ENCODE measurements at places on chromosomes 1 and 21. TPM values are rescaled to one million over a fixed set of nuclear protein-coding genes. Genes with fewer than 3 reads are reported as not detected.

NMNAT2 gene
- 0.72 TPM for total RNA-seq

KCNK1 gene
- total RNA-seq = 2.7 TPM

LGR6 gene
- 4.7 TPM for total RNA-seq

ARID1A gene
- 38.7 TPM for total RNA-seq

KCNQ4 gene
- 9.0 TPM for total RNA-seq

KCNA3 gene
- 0.72 TPM for total RNA-seq

KRTAP19-1 gene
- total RNA-seq = not detected

PTPRC gene
- total RNA-seq = 17.1 TPM

VCAM1 gene
- total RNA-seq = 40.3 TPM

OR2L5 gene
- not detected for total RNA-seq

CLDN17 gene
- total RNA-seq = not detected

- DNase-seq = no peak
Observed at GRCh38 chr21:14722841-14723483, 176.8 kb upstream of the SAMSN1 start.

DNA sequence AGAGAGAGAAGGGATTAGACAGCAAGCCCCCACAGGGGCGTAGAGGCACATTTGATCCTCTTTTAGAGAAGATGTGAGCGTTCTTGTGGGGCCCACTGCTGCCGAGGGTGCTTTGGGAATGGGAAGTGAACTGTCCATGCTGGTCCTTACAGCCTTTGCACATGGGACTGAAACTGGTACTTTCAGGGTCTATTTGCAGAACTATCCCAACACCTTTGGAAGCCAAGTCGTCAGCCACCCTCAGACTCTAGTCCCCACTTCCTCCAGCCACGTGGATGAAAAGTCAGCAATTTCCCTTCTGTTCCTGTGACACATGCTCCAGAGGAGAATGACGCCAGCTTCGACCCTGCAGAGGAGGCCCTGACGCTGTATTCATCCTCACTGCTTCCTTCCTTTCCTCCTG is 2.6 kb upstream of the RAB7B start:
- peak; percentile 30 for DNase-seq

DNA sequence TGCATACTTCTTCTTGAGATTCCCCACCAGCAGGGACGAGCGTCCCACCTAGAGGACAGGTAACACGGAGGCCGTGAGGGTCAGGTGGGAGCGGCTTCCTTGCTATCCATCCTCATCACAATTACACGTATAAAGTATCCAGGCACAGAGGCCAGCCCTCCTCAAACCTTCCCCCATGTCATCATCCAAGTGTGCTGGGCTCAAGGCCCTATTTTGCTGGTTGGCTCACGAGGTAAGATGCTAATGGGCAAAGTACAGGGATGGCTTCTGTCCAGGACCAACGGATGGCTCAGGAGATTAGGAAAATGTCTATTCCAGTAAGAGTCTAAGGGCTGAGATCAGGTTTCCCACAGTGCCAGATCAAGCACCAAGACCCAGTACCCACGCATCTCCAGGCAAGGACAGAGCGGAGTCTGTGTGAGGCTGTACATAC is 11.5 kb upstream of the A3GALT2 start:
- no peak for DNase-seq

- DNase-seq = no peak
Observed at GRCh38 chr1:179937668-179938254, 16.8 kb upstream of the CEP350 start.

GRCh38 chr1:218996362-218996761 is 177.3 kb upstream of the LYPLAL1 start:
- DNase-seq = no peak

- DNase-seq = no peak
Observed at GRCh38 chr1:5904551-5904950, 87.7 kb downstream of the NPHP4 start.

DNA sequence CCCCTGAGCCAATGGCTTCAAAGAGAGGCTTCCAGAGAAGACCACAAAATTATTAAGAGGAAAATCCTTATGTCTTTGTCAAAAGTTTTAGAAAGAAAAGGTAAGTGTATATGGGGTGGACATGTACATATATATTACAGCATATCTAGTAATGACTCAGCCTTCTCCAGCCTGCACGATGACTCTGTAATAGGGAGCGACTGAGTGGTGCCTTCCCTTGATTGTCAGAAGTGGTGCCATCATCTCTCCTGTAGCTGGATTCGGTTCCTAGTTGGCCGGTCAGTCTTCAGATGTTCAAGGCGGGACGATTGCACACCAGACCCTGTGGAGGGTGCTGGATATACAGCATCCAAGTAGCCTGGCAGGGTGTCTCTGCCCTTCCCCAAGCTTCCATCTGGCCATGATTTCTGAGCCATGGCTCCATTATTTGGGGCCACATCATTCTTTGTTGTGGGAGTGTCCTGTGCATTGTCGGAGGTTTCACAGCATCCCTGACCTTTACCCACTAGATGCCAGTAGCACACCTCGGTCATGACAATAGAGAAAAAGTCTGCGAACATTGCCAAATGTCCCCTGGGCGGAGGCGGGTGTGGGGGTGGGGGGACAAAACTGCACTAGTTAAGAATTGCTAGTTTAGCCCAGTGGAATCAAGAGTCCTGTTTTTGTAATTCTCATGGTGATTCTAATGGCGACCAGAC is 206.2 kb upstream of the KAZN start:
- DNase-seq = no peak

DNA sequence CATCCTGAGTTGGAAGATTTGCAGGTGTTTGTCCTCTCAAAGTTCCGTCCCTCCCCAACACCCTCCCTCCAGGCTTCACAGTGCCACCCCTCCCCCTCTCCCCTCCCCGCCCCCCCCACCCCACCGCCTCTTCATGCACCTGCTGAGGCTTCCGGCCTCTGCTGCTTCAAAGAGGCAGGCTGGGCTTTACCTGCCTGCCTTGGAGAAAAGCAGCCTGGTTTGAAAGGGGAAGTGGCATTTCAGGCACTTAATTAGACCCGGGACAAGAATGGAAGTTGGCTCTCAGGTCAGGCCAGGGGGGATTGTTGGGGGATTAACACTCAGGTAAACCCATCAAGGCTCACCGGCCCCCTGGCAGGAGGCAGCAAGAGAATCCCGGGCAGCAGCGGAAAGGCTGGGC is 21.1 kb downstream of the PAX7 start:
- no peak for DNase-seq

DNA sequence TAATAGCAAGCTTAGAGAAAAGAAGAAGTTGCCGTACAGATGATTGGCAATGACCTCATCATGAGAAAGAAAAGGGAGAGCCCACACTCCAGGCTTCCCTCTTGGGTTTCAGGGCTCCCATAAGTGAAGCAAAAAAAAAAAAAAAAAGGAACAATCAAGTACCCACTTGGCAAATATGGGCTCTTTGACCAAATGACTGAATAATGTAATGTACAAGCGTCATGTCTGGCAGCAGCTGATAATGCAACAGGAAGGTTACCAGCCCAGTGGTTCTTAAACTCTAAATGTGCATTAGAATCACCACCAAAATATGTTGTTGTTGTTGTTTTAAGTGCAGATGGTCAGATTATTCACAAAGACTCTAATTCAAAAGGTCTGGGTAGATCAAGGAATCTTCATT is 13.5 kb downstream of the TNFSF4 start:
- no peak for DNase-seq

DNA sequence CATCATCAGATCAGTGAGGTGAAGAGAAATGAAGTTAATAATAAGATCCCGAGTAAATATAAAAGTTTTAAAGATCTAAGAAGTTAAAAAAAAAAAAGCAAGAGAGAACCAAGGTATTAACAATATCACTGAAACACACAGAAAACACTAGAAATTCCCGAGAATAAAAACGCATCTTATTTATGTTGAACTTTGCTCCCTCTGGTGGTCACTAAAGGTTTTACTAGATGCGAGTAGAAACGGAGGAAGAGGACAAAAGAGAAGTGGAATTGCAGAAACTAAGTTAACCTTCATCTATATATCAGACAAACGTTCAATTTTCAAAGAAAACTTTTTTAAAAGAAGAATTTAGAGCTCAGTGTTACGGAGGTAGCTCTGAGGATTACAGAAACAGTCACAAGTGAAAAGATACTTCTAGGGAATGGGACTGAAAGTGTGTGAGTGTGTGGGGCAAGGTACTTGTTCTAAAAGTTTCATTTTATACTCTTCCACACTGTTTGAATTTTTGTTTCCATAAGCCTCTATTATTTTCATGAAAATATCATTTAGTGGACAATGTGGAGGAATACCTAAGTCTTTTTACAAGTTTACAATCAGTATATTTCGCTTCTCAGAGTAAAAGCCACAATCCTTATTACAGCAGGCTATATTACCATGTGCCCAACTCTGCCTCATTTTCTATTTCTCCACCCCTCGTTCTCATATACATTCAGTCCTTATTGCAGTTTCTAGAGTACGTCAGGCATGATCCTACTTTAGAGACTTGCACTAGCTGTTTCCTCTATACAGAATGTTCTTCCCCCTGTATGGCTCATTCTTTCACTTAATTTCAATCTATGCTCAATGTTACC is 19.7 kb downstream of the ACBD6 start:
- DNase-seq = peak; percentile 77

DNA sequence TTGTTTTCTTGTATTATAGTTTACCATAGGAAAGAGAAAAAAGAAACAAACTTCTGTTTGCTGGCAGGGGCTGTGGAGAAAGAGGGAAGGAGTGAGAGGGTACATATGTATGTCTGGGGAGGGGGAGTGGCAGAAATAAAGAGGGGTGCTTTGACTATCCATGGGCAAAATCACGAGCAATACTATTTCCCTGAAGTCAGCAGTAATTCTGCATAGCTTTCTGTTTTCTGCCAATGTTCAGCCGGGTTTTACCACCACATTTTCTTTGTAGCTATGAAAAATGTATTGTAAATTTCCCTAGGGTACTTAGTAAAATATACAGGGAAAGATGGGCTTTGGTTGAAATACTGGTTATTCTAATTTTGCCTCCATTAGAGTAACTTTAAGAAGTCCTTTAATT is 45.2 kb upstream of the PGD start:
- no peak for DNase-seq

DNA sequence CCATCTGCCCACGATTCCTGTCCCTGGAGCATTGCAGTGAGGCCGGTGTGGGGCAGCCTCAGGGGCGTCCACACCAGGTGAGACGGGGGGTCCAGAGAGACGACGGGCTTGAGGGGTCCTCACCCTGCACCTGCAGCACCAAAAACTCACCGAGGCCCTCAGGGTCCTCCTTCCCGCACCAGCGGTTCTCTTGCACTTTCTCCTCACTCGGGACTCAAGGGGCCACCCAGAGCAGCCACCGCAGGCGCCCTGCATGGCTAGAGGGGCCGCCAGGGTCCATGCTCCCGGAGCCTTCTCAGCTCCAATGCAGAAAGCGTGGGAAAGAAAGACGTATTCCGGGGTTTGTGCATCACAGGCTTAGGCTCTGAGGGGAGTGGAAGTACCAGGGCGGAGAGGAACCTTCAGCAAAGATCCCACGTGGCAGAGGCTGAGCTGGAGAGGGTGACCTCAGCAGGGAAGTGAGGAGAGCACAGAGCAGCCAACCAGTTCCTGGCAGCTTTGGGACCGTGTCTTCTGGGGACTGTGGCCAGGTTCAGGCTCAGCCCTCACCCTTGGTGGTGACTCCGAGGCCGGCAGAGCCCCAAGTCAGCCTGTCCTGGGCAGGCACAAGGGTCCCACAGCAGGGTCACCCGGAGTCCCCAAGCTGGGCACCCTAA is 19.5 kb upstream of the COL6A2 start:
- no peak for DNase-seq

DNA sequence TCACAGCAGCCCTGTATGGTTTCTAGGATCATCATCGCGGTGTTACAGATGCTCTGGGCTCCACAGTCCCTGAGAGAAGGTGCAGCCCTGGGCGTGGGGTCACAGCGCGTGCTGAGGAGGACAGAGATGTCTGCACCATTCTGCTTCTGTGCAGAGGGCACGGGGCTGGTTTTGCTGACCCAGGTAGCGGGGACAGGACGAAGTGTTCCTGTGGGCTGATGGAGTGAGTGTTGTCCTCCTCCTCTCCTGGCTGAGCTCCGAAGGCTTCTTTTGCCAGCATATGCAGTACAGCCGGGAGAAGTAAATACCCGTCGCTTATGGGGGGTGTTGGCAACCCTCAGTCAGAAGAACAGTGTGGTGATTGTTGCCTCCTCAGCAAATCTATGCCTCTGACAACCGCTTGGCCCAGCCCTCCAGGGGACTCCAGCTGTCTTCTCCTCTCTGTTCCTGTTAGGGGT is 101.5 kb downstream of the DDX20 start:
- peak; percentile 19 for DNase-seq

GRCh38 chr1:37862330-37862729 is 2.9 kb upstream of the MTF1 start:
- DNase-seq = peak; percentile 13

DNA sequence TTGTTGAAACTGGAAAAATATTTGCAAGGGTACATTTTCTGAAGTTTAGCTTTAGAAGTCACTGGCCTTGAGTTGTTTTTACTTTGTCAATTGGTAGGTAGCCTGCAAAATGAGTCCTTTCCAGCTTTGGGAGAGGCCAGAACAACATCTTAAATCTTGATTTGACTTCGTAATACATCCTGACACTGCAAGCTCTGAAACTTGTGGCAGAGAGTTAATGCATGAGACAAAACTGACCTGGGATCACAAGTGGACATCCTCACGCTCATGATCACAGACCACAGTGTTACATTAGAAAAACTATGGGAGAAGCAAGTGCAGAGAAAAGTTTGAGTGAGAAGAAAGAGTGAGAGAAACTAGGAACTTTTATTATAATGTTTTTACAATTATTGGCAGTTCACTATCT is 550.9 kb downstream of the USP25 start:
- DNase-seq = peak; percentile 41

DNA sequence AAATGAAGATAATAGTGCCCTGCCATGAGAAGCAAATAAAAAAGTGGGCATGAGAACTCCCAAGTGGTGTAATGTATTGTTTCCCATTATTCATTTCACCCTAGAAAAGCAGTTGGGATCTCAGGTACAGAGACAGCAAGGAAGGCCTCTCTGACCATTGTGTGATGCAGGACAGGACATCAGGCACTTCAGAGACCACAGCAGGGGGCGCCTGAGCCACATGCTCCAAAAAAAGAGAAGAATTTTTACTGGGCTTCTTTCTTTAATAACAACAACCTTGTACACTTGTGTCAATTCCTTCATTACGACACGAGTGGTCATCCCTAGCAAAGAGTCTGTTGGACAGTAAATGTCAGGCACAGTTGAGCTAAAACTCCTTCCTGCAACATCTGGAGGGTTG is 533.3 kb downstream of the OMA1 start:
- no peak for DNase-seq

- no peak for DNase-seq
Observed at GRCh38 chr1:206933333-206933945, 11.7 kb upstream of the FCMR start.
